CD4-positive, alpha-beta T cell treated with Interleukin-4 for 4 hours (primary cell): ENCODE measurements at places on chromosomes 11 and 22.

- DNase-seq, result no peak
Measured at GRCh38 chr11:43934601-43935423, 7.6 kb upstream of the C11orf96 start.

GRCh38 chr22:32991353-32992101 lies 66.7 kb downstream of the SYN3 start:
- no peak for DNase-seq

DNA sequence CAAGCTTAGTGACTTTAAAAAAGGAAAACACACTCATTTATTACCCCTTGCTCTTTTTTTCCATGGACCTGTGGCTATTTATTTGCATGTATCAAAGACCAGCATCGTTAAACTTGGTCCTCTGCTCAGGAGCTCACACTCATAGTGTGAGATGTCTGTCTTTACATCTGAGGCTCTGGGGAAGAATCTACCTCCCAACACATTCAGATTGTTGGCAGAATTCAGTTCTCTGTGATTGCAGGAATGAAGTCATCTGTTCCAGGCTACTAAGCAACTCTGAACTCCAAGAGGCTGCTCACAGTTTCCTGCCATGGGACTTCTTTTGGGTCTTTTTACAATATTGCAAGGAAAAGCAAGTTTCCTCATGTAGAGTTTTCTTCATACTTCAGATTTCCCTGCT lies 138.8 kb downstream of the LRRC4C start:
- DNase-seq, result no peak

- DNase-seq, result no peak
Measured at GRCh38 chr11:123299721-123300120, 104.7 kb upstream of the CLMP start.

DNA sequence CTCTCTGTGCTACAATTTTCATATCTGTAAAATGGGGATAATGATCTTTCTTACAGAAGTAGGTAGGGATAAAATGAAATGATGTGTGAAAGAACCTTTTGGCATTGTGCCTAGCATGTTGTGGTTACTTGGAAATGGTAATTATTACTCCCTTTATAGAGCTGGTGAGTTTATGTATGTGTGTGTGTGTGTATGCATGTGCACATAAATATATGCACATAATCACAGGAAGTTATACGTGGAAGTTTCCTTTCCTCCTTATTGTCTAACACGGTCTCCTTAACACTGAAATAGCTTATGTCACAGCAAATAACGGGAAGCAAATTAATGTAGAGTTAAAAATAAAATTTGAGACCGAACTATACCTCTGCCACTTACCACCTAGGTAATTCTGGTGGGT lies 163.7 kb upstream of the ZBED5 start:
- DNase-seq, result no peak

DNA sequence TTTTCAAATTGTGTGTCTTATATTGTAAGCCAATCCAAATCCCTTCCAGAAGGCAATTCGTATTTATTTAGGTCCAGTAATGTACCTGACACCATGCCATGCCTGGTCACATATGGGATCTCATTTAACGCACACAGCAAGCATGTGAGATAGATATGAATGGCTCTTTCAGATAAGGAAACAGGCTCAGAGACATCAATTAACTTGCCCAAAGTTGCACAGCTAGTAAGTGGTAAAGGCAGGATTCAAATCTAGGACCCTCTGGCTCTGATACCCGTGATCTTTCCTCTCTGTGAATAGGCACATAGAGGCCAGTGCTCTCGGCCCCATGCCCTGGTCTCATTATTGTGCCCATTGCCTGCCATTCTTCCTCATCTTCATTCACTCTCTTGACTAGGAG lies 34.3 kb downstream of the KCNJ4 start:
- DNase-seq, result no peak

DNA sequence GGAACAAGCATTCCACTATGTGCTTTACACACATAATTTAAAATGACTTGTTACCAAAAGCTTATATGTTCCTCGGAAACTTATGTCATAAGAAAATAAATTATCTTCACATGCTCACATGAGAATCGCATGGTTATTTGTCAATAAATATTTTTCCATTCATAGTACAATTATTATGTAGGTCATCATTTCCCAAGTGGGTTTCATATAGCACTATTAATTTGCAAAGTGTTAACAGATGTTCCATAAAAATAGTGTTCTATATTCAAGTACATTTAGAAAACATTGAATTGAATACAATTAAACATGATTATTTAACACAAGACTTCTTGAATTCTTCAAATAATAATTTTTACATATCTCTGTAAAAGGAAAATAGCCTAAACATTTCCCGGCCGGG lies 23.9 kb downstream of the LRRC4C start:
- DNase-seq, result no peak

- DNase-seq, result no peak
Measured at GRCh38 chr11:75763846-75764245, 4.7 kb upstream of the DGAT2 start.

- no peak for DNase-seq
Measured at GRCh38 chr11:39690856-39691255, 1768.6 kb downstream of the LRRC4C start.

DNA sequence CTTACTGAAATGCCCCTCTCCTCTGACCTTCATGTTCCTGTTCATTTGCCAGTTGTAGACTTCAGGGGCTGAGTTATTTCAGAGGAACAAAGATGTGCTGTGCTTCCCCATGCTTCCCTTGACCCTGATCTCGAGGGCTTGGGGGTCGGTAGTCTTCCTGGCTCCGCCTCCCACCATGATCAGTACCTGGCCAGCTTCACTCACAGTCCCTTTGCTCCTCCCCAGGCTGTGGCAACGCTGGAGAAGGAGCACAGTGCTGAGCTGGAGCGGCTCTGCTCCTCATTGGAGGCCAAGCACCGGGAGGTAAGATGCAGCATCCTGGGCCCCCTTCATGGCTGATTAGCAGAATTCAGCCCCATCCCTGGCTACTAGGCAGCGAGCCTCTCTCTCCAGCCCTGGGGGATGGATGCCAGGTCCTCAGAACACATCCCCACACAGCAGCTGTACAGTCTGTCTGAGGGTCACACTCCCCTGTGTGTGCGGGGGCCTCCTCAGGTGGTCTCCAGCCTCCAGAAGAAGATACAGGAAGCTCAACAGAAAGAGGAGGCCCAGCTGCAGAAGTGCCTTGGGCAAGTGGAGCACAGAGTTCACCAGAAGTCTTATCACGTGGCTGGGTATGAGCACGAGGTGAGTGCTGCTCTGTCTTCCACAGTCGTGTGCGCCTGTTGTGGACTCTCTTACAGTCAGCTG lies 64.5 kb downstream of the CEP164 start:
- no peak for DNase-seq

GRCh38 chr11:31913985-31914384 lies 102.9 kb upstream of the PAX6 start:
- no peak for DNase-seq
